ENCODE measurements at places on chromosomes 4 and X.
A peak's percentile ranks its signal among the peaks of the same experiment; 100 is the strongest.

DNA sequence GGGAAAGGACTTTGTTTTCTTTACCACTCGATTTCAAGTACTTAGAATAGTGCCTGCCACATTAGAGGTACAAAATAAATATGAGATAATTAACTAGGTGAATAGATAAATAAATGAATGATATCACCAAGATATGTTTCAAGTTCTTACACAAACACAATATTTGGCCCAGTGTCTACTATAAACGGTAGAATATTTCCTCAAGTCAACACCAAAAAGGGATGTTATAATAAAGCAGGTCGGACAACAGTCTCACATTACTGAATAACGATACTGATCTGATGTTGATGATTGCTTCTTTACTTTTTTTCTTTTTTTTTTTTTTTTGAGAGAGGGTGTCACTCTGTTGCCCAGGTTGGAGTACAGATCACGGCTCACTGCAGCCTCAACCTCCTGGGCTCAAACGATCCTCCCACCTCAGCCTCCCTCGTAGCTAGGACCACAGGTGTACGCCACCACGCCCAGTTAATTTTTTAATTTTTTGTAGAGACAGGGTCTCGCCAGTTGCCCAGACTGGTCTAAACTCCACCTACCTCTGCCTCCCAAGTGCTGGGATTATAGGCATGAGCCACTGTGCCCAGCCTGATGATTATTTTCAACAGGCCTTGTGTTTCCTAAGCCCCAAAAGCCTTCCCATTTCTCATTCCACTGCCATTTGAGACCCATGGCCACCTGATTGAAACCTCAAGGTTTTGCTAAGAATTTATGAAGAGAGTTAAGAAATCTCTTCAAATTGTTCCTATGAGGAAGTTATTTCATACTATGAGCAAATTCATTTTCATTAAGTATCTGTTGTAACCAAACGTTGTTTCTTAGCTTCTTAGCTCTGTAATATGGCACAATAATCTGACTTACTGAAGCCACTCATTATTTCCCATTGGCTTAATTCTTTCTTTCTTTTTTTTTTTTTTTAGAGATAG is 2.3 kb downstream of the MANBA start:
- peak; percentile 21 for DNase-seq

GRCh38 chr4:39525822-39526690 is 1.2 kb downstream of the UGDH start:
- DNase-seq: peak; percentile 16

GRCh38 chr4:125315576-125316400 is 1.0 kb downstream of the FAT4 start:
- no peak for DNase-seq

- DNase-seq: no peak
Measured at GRCh38 chr4:112386071-112386470, 88.9 kb downstream of the ALPK1 start.

DNA sequence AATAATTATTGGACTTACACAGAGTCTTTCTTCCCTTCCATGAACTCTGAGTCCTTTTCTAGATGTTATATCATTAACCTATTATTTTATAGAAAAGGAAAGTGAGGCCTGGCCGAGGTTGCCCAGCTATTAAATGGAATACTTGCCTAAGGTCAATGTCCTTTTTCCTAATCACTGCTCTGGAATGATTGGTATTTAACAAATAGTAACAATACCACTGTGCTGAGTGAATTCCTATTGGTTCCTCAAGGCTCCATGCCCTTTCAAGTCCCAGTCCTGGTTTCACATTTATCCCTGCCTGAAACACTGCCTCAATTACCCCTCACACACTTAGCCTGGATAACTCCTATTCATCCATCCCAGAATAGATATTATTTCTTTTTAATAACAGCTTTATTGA is 6.2 kb downstream of the TCEAL9 start:
- DNase-seq: no peak

DNA sequence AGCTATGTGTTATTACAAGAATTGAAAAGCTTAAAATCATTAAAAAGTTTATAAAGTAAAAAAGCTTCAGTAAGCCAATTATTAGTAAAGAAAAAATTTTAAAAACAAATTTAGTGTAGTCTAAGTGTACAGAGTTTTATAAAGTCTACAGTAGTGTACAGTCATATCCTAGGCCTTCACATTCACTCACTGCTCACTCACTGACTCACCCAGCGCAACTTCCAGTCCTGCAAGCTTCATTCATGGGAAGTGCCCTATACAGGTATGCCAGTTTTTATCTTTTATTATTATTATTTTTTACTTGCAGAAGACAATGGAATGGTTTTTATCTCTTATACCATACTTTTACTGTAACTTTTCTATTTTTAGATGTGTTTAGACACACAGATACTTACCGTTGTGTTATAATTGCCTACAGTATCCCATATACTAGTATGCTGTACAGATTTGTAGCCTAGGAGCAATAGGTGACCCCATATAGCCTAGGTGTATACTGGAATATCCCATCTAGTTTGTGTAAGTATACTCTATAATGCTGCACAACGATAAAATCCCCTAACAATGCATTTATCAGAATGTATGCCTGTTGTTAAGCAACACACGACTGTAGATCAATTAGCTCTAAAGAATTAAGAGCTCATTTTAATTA is 230.7 kb downstream of the DCLK2 start:
- DNase-seq: no peak

DNA sequence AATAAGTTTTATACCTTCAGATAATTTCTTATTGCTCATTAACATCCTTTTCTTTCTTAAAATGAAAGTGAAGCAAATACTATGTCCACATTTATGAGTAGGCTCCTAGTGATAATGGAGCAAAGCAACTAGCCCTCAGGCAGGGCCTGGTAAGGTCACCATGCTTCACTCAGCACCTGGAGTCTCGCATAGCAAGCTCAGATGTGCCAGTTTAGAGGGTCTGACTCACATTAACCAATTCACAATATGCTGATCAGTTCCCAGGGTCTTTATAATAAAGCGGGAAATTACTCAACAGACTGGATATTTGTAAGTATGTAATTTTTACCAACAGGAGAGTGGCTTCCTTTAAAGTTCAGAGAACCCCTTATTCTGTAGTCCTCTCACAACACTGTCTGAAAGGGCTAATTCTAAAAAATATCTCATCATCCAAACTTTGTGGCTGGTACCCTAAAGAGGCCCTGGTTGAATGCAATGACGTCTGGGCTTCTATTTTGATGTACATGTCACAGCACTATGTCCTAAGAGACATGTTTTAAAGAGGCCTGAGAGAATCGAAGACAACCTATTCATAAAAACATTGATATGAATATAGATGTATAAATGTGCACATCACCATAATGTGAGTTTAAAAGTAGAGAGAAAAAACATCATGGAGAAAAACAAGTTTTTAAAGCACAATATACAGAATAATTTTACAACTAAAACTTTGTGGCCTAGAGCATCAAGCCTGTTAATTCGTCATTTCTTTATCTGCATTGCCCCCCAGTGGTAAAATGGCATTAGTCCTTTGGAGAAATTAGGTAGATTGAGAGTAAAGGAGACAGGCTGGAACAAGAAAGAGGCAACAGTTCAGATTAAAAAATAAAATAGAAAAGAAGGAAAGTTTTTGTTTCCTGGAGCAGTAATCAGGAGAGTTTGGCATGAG is 44.3 kb downstream of the IL21 start:
- no peak for DNase-seq

DNA sequence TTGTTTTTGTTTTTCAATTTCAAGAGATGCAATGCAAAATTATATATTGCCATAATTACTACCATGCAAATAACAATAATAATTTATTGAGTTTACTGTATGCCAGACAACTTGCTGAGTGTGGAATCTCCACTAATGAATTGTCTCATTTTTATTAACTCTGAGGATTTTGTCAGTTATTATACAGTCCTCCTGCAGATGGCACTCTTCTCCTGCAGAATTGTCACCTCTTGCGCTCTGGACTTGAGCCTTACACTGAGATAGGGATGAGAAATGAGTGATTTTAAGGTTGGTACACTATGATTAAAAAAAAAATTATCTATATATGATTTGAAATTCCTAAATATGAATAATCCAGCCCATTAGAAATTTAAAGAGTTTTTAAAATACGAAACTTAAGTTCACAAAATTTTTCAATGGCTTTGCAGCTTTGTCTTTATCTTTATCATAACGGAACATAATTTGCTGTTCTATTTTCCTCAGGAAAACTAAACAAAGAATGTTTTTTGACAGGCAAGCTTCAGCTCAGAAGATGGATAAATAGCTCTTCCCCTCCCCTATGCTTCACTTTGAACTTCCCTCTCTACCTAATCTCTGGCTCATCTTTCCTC is 12.7 kb upstream of the PAQR3 start:
- peak; percentile 61 for DNase-seq

DNA sequence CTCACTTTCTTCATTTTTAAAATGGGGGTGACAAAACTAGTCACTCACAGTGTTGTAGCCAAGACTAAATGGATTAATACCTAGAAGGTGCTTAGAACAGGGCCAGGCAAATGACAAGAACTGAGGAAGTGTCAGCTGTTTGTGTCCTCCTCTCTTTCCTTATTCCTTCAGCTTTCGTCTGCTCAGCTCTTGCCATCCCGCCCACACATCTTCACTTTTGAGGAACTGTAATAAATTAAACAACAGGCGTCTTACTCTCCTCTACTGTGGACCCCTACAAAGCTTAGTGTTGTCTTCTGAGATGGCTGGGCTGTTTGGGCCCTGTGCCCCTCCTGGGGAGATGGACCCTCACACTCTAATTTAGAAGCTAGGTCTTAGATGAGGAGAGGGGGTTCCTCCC is 2.7 kb downstream of the HPSE start:
- no peak for DNase-seq

DNA sequence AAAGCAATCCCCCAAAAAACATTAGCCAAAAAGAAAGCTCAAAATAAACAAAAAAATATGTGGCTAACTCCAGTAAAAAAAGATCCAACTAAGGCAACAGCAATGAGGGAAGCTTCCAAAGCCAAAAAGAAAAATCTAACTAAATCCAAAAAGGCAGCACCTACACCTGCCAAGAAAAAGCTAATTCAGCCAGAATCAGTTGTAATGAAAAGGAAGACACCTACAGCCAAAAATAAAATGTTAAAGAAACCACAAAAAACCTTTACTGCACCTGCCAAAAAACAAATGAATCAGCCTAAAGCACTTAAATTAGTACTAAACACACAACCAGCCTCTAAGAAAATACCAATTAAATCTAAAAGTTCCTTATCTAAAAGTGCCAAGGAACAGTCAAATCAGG is 37.2 kb upstream of the CABS1 start:
- DNase-seq: no peak

DNA sequence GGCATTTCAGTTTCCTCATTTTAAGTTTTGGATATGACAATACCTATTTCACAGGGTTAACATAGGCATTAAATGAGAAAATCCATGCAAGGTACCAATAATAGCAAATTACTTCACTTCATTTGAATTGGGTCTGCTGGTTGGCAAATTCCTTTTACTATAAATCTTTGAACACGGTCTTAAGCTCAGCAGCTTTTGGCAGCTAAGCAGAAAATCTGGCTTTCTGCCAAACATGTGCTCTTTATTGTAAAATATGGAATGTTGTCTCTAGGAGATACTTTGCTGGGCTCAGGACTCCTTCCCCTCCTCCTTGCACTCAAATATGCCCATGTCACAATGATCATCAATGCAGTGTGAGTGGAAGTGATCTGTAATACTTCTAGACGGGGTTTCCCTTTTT is 16.8 kb upstream of the DMP1 start:
- peak; percentile 13 for DNase-seq

DNA sequence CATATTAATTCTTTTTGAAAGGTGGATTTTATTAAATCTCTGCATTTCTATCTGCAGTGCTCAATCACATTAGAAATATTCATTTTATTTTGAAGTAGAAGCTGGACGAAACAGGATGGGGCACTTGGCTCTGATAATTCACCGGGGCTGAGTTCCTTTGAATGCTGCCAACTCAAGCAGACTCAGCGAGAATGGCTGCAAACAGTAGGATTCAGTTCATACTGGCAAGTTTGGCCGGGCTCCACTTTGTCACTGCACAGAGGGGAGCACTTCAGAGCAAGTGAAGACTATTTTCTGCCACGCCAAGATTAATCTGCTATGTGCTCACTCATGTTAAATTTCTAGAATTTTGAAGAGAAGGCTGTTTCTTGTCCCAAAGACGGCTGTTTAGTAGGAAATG is 30.7 kb upstream of the KLHL8 start:
- no peak for DNase-seq

DNA sequence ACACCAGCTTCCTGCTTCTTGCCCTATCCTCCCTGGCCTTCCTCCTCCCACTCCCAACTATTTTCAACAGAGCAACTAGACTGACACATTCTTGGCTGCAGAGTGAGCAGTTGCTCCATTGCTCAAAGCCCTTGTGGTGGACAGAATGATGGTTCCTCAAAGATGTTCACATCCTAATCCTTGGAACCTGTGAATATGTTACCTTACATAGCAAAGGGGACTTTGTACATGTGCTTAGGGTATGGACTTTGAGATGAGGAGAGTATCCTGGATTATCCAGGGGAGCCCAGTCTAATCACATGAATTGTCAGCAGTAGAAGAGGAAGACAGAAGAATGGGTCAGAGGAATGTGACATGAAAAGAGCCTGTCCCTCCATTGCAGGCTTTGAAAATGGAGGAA is 24.9 kb upstream of the HOPX start:
- DNase-seq: no peak

- no peak for DNase-seq
Measured at GRCh38 chrX:153443476-153444332, 2.2 kb downstream of the TREX2 start.

GRCh38 chr4:185219551-185220344 is 10.3 kb downstream of the SNX25 start:
- DNase-seq: no peak

DNA sequence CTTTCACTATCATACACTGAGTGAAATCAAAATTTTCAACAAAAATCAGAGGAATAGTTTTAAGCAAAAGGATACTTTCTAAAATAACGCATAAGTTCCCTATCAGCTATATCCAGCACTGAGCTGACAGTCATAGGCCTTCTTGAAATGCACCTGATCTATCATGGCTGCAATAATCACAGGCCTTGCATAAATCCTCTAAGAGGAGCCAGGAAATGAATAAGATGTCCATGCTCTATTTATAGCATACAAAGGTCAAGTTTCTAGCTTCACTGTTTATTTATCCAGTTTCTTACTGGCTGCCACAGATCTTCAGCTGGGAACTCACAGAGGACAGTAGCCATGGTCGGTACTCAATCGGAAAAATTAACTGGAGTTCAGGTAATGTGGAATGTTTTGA is 235.9 kb upstream of the DMD start:
- no peak for DNase-seq

DNA sequence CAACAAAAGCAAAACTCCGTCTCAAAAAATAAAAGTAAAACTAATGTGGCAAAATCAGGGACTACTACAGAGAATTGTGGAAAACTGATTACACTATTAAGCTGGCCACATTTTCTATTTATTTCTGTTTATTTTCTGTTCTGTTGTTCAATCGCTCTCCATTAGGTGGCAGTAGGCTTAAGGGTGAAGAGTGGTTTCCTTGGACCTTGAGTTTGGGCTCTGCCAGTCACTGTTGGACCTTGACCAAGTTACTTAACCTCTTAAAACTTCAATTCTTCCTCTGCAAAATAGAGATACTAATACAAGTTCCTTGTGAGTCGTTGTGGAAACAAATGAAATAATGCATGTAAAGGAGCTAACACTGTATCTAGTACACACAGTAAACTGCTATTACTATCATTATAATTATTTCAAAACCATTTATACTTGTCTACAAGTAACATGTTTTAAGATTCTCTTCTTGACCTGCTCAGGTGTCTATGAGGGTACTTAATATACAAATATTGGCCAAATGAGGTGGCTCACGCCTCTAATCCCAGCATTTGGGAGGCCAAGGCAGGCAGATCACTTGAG is 15.2 kb downstream of the HSD17B11 start:
- DNase-seq: peak; percentile 1
